ENCODE measurements at places on chromosomes 11 and 22.

GRCh38 chr11:70075836-70076235 lies 2.3 kb upstream of the ANO1 start:
- no peak for DNase-seq

- DNase-seq: no peak
Observed at GRCh38 chr11:47495856-47496217, 46.9 kb upstream of the RAPSN start.

- DNase-seq: peak; percentile 67
Observed at GRCh38 chr11:20031155-20032001, 128.9 kb downstream of the DBX1 start.

GRCh38 chr11:62505059-62505439 lies 41.6 kb downstream of the AHNAK start:
- peak; percentile 59 for DNase-seq

- no peak for DNase-seq
Observed at GRCh38 chr11:77202941-77203900, 75.2 kb downstream of the MYO7A start.

DNA sequence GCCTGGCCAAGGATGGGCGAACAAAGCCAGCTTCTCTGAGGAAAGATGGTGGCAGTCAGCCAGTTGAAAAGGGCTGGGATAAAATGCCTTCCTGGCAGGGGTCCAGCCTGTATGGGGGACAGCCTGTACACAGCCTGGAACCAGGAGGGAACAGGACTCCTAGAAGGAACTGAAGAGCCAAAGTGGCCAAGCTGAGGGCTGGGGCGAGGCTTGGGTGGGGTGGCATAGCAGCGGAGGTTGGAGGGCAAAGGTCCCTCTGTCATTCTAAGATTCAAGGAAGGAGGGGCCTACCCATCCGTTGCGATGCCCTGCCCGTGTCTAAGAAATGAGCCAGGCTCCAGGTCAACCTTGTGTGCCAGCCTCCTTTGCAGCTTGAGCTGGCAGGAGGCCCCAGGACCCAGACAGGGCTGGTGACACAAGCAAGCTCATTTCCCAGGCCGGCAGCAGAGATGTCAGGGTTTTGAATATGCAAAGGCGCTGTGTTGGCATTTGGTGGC lies 22.6 kb downstream of the FADD start:
- DNase-seq: no peak

DNA sequence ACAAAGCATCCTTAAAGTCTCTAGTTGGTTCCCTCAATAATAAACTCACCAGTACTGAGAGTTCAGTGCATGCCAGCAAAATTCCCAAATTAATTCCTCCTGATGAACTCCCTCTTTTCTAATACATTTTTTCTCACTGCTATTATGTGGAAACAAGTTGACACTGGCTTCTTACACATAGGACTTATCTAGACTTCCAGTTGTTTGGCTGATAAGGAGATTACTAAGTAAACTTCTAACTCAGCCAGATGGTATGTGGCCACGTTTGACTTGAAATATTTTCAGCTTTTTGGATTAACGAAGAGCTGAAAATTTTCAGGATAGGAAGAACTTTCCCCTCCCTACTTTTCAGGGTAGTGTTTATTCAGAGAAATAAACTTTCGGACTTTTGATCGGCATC lies 1154.2 kb upstream of the TENM4 start:
- no peak for DNase-seq

Data from DMS53 (cell line).